ENCODE measurements at places on chromosomes 6 and 20.

DNA sequence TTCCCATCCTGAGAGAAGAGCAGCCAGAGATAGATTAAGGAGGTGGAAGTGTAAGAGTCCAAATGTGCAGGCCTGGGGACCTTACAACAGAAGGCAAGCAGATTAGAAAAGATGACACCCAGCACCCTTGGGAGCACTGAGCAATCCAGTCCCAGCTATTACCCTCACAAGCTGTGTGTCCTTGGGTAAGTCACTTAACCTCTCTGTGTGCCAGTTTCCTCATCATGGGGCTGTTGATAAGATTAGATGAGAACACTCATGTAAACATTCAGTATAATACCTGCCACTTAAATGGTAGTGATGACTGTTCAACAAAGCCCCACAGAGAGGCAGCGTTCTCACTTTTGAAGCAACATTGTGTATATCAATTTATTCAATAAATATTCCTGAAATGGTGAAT lies 114.8 kb upstream of the CST7 start:
- no peak for DNase-seq

- DNase-seq = no peak
Measured at GRCh38 chr6:53925891-53926290, 131.1 kb downstream of the LRRC1 start.

DNA sequence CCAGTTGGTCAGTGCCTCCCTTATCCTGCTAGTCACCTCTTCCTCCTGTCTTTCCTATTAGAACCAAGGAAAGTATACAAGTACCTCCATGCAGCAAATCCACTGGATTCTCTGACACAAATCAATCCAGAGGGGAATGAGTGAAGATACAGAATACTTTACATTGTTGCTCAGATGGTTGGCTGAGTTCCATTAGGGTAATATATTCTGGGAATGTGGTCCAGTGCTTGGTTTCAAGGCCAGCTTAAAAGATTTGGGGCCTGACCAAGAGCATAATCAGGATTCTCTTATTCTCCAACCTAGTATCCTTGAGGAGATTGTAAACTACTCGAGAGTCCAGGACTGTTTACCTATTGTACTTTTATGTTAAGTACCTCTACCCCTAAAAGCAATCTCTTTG lies 23.0 kb downstream of the CARMIL1 start:
- DNase-seq = no peak

DNA sequence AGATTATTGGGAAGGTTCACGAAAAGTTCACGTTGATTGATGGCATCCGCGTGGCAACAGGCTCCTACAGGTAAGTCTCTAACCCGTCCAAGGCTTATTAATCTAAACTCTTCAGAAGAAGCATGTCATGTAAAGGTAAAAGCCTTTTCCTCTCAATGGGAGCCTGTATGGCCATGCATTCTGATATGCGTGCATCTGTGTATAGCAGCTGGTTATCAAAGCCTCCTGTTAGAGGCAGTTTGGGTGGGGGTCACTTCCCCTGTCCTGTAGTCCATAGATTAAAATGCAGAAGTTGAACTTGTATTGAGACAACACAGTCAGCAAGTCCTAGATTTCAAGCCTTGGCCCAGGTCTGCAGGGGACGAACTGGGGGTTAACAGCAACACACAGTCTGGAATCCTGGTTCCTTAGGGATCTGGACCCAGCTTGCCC lies 14.2 kb upstream of the DHX35 start:
- DNase-seq = no peak

- DNase-seq = no peak
Measured at GRCh38 chr6:74073999-74074398, 378.0 kb downstream of the CD109 start.

GRCh38 chr6:129748212-129748900 lies 38.4 kb upstream of the ARHGAP18 start:
- DNase-seq = peak; percentile 84

DNA sequence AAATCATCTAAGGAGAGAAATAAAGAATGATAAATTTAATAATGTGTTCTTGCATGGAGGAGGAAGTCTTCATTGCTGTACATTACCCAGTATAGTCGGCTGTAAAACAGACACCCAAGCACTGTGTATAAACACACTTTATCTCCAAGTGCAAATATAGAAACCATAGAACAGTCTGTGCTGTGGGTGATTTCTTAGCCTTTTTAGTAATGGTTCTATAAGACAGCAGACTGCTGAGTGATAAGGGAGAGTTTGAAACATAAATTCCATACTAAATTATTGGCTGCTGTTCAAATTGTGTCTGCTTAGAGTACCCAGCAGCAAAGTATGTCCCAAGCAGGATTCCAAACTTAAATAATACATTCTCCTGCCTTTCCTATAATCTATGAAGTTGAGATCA lies 4.6 kb downstream of the FILIP1 start:
- DNase-seq = no peak

DNA sequence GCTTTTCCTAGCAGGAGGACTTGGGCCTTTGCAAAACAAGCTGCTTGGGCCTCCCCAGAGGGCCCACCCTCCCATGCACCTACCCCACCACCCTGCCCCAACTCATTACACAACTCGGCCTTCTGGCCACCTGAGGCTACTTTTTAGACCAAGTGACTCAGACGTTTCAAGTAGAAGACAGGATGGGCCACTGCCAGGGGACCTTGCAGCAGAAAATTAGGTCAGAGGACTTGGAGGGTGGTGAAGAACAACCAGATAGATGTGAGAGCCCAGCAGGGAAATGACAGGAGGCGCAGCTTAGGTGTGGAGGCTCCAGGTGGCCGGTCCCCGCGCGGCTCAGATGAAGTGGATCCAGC lies 1.4 kb downstream of the PPP1R3D start:
- DNase-seq = no peak

DNA sequence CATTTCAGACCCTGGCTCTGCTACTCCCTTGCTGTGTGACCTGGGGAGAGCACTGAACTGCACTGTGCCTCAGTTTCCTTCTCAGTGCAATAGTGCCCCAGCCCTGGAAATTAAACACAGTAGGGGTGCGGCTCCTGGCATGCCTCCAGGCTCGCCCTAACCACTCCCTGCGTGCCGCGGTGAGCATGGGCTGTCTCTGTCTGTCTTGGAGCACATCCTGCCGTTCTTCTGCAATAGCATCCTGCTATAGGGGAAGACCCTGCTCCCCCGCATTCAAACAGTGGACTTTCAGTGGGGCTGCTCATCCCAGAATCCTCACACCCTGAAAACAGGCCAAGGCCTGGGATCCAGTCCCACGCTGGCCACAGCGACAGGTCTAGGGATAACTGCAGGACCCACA lies 129.5 kb downstream of the FOXC1 start:
- DNase-seq = no peak

GRCh38 chr6:19896693-19897010 lies 59.5 kb downstream of the ID4 start:
- no peak for DNase-seq

DNA sequence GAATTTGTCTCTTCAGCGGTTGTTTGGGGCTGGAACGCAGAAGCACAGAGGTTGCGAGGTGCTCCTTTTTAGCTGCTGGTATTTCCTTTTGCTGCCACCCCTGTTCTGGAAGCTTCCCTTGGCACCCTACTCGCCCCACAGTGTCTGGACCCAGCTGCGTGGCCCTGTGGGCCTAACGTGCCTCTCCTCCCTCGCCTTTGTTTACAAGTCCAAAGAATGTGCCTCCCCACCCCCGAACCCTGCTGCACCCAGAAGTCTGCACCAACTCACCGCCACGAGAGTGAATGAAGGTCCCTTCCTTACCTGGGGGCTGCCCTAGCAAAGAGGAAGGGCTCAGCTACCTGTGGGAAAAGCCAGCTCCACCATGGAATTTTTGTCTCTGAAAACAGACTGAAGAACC lies 139.7 kb upstream of the RPS6KA2 start:
- DNase-seq = no peak

- no peak for DNase-seq
Measured at GRCh38 chr20:45340236-45340847, 7.9 kb downstream of the SDC4 start.

Measured in DND-41 (cell line).